Mesothelial cell of epicardium (in vitro differentiated cells): ENCODE measurements at places on chromosomes 12 and 14.

DNA sequence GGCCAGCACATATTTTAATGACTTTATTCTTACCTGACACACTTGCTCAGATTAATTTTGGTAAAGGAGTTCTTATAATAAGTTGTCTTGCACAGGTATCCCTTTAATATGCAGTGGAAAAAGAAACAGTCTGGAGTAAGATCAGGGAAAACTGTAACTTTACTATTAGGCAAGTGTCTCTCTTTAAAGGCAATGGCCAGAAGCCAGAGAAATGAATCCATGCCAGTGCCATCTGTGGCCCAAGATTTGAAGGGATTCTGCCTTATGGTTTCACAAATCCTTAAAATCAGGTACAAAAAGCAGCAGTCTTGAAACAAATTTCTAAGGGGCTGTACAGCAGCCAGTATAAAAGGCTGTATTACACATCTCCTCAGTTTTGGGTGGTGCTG lies 22.4 kb downstream of the NFYB start:
- no peak for DNase-seq

DNA sequence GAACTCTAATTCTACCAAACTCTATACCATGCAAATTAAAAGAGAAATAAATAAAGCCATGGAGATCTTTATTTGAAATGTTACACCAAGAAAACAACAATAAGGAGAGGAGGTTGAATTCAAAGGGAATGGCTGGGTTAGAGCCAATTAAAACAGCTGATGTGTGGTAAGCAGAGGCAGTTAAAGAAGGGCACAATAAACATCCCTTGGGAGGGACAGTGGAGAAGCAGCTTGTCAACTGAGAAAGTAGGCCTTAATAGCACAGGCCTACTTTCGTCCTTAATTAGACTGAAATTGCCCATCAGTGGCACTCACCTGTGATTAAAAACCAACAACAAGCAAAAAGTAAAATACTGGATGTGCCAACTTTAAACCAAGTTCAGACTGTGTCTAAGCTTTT lies 16.3 kb upstream of the NAV3 start:
- DNase-seq: no peak

- DNase-seq: no peak
These were observed 66.7 kb upstream of the FRMD6 start for GRCh38 chr14:51585055-51585454.

DNA sequence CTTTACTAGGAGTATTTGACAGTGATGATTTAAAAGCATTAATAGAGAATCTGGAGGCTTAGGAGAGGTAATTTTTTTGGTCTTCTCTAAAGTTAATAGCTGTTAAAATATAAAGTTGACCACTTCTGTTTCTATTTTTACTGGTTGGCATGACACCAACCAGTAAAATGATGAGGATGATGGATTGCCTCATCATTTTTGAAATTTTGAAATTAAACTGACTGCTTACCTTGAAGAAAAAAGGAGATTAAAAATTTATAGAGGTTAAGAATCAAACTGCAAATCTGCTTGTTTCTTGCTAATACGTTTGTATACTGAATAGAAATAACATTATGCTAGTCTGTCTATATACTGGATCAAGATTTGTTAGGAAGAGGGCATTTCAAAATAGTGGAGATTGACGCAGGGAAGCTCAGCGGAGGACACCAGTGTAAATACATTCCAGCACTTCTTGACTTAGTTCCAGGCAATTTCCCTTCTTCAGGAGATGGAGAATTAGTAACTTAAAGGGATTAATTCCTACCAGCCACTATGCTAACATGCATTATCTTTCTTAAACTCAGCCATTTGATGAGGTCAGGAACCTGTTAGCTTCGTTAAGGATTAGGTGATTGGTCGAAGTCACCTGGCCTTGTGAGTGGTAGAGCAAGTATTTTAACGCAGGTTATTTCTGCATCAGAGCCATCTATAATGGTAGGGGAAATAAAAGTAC lies 3.6 kb downstream of the EID3 start:
- DNase-seq: no peak

DNA sequence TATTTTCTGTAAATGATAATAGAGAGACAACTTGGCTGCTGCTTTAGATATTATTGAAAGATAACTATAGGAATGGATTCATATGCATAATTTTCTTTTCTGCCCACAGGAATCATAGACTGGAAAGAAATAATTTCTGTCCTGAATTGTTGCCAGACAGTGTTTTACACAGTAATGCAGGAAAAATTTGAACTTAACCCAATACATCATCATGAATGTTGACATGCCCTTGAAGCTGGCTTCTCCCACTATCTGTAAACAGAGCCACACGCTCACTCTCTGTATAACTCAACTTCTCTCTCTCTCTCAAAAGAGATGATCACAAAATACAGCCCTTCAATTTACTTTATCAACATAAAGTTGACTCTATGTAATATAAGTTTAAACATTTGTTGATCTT lies 56.6 kb downstream of the PAX9 start:
- DNase-seq: no peak

GRCh38 chr12:116423094-116423493 lies 136.1 kb upstream of the MAP1LC3B2 start:
- no peak for DNase-seq

DNA sequence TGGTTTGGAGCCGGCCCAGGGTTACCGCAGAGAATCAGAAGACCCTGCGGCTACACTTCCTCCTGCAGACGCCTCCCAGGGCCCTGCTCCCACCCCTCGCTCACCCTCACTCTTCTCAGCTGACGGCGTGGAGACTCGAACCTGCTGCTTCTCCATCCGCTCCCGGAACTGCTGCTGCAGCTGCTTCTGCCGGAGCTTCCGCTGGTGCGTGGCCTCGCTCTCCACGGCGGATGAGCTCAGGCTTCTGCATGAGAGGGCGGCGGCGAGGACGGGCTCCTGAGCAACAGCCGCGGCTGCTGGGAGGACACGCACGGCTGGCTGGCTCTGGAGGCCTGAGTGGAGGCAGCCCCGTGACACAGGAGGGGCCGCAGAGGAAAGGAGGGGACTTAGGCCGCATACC lies 33.3 kb downstream of the RAD52 start:
- DNase-seq: no peak

DNA sequence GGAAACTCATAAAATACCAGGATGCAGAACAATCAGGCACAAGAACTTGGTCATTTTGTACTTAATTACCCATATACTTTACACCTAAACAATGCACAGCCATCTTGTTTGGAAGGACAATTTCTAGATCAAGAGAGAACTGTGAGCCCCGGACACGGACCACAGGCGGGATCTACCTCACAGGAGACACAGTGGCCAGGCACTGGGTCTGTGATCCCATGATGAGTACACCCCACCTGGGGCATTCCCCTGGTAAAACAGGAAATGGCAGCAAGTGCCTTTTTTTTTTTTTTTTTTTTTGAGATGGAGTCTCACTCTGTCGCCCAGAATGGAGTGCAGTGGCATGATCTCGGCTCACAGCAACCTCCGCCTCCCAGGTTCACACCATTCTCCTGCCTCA lies 15.2 kb downstream of the GOLGA3 start:
- DNase-seq: no peak

- no peak for DNase-seq
These were observed 73.1 kb upstream of the GPR68 start for GRCh38 chr14:91317381-91318308.

- no peak for DNase-seq
These were observed 61.8 kb downstream of the GALNT16 start for GRCh38 chr14:69321601-69322330.

DNA sequence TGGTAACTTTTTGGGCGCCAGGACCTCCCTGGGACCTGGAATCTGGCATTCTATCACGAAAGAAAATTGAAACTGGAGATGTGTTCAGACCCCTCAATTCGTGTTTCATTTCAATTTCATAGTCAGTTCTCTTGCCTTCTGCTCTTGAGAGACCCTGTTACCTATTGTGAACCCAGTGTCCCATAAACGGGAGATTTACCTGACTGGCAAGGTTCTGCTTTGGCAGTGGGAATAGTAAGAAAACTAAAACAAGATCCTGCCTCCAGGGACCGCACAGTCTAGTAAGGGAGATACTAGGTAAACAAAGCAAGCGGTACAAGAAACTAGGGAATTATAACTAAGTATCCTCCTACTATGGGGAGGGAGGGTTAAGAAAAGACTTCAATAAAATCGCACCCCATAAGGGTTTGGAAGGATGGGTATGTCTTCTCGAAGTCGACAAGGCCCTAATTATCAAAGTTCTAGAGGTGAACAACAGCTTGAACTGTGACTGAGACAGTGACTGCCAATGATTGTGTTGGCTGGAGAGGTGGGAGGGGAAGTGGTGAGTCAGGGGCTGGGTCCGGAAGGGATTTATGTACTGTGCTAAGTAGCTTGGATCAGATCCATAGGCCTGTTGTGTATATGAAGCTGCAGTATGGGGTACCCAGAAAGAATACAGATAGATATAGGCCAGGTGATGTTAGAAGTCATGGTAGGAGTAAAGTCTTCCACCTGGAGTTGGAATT lies 754 bp downstream of the ACSS3 start:
- DNase-seq: no peak

DNA sequence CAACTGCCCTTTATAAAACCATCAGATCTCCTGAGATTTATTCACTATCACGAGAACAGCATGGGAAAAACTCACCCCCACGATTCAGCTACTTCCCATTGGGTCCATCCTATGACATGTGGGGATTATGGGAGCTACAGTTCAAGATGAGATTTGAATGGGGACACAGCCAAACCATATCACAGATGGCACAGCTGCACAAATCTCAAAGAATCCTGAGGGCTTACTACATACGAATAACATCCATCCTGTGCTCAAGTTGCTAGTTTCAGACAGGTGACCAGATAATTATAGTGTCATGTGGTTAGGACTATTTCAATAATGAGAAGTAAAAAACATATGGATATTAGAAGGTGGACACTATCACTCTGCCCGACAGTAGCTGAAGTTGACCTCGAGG lies 211.2 kb downstream of the NUAK1 start:
- no peak for DNase-seq

GRCh38 chr14:42629553-42629952 lies 1022.9 kb downstream of the LRFN5 start:
- no peak for DNase-seq

DNA sequence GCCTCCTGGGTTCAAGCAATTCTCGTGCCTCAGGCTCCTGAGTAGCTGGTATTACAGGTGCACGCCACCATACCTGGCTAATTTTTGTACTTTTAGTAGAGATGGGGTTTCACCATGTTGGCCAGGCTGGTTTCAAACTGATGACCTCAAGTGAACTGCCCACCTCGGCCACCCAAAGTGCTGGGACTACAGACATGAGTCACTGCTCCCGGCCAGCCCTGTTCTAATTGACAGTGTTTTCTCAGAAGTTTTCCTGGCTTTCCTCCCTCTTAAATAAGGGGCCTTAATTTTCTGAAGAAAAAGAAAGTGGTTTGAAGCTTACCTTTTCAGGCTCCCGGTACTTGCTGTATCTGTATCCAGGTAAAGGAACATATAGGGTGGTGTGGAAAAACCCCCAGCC lies 1.7 kb downstream of the HAL start:
- no peak for DNase-seq

DNA sequence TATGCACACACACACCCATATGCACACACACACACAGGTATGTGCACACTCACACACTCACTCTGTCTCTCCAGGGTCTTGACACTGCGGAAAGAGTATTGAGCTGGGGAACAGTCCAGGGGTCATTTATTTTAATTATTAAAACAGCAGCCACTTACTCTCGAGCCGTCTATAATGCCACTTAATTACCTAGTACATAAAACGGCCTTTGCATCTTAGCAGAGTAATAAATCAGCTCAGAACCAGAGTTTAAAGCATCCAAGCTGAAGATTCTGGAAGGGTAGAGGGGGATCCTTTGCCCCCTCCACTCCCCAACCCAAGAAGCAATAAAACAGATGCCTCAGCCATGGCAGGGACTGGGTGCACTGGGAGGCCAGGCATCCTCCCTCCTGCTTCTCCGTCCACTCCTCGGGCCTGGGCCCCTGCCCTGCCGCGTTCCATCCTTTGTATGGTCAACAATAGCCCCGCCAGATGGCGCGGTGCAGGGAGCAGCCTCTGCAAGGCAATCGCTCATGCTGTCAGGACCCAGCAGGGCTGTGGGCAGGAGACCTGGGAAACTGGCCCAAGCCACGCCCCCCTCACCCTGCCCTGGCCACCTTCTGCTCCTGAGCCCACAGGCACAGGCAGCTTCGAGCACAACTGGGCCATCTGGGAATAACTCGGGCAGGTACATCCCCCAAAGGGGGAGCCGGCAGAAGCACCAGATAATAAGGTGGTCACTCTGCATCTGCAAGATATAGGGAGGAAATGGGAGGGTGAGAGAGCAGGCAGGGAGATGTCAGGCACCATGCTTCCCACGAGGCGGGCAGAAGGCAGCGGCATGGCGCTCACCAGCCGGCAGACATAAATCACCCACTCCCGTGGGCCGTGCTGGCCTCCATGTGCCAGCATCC lies 40.9 kb downstream of the CCDC85C start:
- peak; percentile 66 for DNase-seq

GRCh38 chr12:4115570-4115969 lies 158.0 kb upstream of the CCND2 start:
- DNase-seq: no peak

DNA sequence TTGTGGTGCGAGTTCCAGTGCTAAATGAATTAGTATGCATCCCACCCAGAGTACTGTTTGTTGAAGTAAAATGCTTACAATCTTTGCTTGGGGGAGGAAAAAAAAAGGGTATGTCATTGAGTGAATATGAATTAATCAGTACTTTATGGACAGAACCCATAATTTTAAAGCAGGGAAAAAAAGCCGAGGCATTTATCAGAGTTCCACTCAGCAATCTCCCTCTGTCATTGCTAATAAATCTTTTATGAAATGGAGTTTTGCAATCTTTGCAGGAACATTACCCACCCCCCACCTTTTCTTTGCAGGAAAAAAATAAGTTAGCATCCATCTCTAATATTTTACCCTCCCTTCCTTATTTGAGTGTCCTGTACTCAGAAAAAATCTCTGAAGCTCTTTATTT lies 127.9 kb upstream of the TMPO start:
- DNase-seq: no peak

- DNase-seq: no peak
These were observed 1.4 kb upstream of the RDH5 start for GRCh38 chr12:55718624-55719275.

DNA sequence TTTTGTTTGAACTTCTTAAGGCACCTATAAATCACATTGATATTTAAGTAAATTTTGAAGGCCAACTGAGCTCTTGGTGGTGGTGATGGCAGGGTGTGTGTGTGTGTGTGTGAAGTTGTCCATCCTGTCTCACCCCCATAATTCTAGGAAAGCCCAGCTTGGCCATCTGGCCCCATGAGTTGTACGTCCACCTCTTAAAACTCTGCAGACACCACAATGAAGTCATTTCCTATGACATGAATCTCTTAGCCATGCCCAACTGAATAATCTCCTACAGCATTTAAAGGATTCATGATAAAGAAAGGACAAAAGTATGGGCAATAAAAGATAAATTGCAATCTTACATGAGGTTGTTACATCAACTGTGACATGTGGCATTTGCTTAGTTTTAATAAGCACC lies 123.4 kb downstream of the TTC7B start:
- no peak for DNase-seq

- DNase-seq: no peak
These were observed 7.3 kb upstream of the GALNT9 start for GRCh38 chr12:132336451-132337413.

GRCh38 chr14:22671622-22672021 lies 27.5 kb upstream of the OR6J1 start:
- no peak for DNase-seq
